ENCODE measurements at places on chromosomes 1 and 21. TPM values are rescaled to one million over a fixed set of nuclear protein-coding genes. Genes with fewer than 3 reads are reported as not detected.

- no peaks in the 10 kb centered on the region for H3K4me1 ChIP-seq
- H3K27ac ChIP-seq: no peak overlapping the region
- H3K27me3 ChIP-seq: peaks cover 10% of the 10 kb centered on the region
- no peak for DNase-seq
- H3K36me3 ChIP-seq: no peaks in the 10 kb centered on the region
These were observed 31.8 kb downstream of the CLIC6 start for GRCh38 chr21:34700605-34701004.

DNA sequence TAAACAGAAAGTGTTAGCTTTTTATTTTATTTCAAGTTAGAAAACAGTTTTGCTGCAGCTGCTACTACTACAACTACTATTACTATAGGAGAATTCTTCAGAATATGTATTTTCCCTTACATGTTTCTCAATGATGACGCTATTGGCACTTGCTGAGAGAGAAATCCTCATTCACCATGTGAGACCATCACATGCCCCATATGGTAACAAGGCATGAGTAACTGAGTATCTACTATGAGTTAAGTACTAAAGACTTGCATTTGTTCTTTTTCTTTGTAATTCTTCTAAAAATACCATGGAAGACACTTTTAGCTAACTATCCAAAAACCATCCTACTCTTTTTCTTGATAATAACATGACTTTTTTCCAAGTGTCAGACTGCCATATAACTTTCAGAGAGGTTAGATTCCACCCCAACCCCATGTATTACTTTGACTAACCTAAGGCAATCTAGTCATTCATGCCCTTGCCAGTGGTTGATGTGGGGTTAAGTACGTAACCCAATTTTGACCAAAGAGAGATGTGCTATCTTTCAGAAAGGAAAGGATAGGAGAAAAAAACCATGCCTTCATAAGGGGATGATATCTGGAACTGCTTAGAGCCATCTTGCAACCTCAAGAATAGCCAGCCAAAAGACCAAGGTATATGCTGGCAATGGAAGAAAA lies 42.9 kb downstream of the COP1 start:
- H3K27ac ChIP-seq: no peak overlapping the region
- H3K36me3 ChIP-seq: no peaks in the 10 kb centered on the region
- DNase-seq: no peak
- no peaks in the 10 kb centered on the region for H3K4me1 ChIP-seq

The FAM72C gene
- total RNA-seq: 1.2 TPM

- no peak for DNase-seq
- no peak overlapping the region for H3K27ac ChIP-seq
- no peaks in the 10 kb centered on the region for H3K4me1 ChIP-seq
- H3K27me3 ChIP-seq: no peaks in the 10 kb centered on the region
- H3K4me3 ChIP-seq: no peak overlapping the region
These were observed 81.2 kb downstream of the PCSK9 start for GRCh38 chr1:55120538-55120937.

DNA sequence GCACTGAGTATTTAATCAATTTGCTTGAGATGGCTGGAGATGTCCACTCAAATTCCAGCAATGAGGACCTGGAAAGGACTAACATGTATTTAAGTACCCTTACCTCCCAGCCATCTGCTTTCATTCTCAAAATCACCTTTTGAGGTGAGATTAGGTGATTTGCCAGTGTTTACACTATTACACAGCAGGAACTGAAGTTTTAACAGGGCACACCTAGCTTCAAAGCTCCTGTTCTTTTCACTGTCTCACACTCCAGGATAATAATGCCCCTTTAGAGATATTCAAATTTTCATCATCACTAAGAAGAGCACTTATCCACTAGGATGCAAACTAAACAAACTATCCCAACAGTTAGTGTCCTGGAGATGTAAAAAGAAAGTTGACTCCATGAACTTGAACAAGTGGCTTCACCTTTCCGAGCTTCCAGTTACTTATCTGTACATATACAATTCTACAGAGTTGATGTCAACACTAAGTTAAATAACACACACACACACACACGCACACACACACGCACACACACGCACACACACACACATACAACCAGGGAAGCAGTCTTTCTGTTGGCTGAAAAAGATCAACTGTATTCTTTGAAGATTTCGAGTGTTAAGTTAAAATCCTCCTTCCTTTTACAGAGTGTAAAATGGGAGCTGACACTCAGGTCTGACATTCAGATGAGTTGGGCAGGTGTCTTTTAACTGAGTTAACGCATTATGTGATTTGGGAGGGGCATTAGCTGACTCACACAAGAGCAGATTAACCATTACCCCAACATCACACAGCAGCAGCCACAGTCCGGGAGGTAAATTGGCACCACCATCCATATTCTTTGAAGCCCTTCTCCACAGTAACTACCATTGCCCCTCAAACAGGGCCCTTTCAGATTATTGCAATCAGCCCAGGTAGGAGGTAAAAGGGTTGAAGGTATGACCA lies 15.5 kb upstream of the JAK1 start:
- H3K4me3 ChIP-seq: no peak overlapping the region
- no peaks in the 10 kb centered on the region for H3K36me3 ChIP-seq
- no peak overlapping the region for H3K27ac ChIP-seq
- no peaks in the 10 kb centered on the region for H3K27me3 ChIP-seq

DNA sequence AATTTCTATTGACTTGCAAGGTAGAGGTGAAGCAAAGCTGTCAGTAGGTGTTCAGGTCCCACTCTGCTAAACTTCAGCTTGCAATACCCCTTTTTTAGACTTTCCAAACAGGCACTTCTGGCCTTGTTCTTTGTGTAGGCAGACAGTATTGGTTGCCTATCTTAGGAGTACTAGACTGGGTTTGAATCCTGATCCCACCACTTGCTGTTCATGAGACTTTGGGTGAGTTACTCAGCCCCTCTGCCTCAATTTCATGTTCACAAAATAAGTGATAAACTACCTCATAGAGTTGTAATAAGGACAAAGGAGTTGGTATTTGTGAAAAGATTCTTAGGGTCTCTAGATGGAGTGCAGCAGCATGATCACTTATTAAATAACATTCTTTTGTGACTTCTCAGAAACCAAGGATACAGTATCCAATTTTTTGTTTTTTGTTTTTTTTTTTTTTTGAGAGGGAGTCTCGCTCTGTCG lies 5.2 kb downstream of the RCC1 start:
- no peaks in the 10 kb centered on the region for H3K27me3 ChIP-seq
- H3K4me3 ChIP-seq: no peak overlapping the region
- peaks cover 54% of the 10 kb centered on the region for H3K4me1 ChIP-seq
- no peak for DNase-seq
- H3K36me3 ChIP-seq: no peaks in the 10 kb centered on the region

The SAMD11 gene
- total RNA-seq: 7.9 TPM

The CSMD2 gene
- total RNA-seq: 3.0 TPM

- H3K27ac ChIP-seq: peak overlapping the region; percentile 86
- no peaks in the 10 kb centered on the region for H3K36me3 ChIP-seq
- H3K27me3 ChIP-seq: no peaks in the 10 kb centered on the region
- DNase-seq: no peak
These were observed 591 bp upstream of the KDM1A start for GRCh38 chr1:23018661-23019093.

DNA sequence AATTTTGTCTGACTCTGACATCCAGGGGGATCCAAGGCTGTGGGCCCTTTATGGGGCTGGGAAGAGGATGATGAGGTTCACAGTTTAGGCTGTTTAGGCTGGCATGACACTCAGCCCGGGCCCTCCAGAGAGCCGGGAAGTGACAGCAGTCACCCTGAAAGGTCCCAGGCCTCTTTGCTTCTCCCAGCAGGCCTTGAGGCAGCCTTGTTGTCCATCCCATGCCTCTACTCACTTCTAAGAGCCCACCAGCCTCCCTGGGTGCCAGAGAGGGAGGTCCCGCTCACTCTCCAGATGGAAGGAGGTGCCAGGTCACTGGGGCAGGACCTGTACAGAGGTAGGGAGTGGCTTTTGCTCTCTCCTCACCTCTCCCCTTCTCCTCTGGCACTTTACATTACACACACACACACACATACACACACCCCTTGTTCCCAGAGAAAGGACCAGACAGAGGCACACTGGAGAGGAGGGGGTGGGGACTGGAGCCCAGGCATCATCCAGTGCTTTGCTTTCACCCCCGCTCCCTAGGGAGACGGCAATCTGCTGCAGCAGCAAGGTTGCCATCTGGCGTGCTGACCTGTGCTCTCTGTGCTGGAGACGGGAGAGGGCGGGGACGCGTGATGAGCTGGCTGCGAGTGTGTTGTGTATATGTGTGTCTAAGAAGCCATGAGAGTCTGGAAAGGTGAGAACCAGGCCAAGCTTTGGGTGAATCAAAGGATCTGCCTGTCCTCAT lies 4.6 kb downstream of the KLHDC8A start:
- H3K36me3 ChIP-seq: no peaks in the 10 kb centered on the region
- peaks cover 23% of the 10 kb centered on the region for H3K4me1 ChIP-seq
- peak overlapping the region; percentile 14 for H3K27ac ChIP-seq
- peak; percentile 65 for DNase-seq
- no peaks in the 10 kb centered on the region for H3K27me3 ChIP-seq

DNA sequence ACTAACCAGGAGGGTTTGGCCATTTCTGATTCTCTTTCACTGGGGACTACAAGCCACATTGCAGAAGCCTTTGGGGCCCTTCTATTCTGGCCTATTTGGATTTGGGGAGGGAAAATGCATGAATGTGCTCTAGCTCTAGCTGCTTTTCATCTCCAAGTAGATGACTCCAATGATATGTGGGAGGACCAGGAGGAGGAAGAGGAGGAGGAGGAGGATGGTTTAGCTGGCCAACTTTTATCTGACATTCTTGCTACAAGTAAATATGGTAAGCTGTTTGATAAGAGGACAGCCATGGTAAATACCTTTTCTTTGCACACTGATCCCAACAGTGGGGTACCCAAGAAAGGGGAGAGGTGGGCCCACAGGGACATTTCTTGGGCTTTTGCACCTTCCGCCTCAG lies 14.0 kb upstream of the SHISA4 start:
- H3K27me3 ChIP-seq: no peaks in the 10 kb centered on the region
- no peak for DNase-seq
- peaks cover 50% of the 10 kb centered on the region for H3K36me3 ChIP-seq
- H3K4me1 ChIP-seq: peaks cover 14% of the 10 kb centered on the region
- no peak overlapping the region for H3K27ac ChIP-seq

GRCh38 chr1:156775799-156776198 lies 8.5 kb downstream of the PRCC start:
- peak overlapping the region; percentile 47 for H3K27ac ChIP-seq
- no peak for DNase-seq
- H3K36me3 ChIP-seq: no peaks in the 10 kb centered on the region
- no peak overlapping the region for H3K4me3 ChIP-seq
- H3K27me3 ChIP-seq: no peaks in the 10 kb centered on the region

- H3K4me1 ChIP-seq: no peaks in the 10 kb centered on the region
- H3K4me3 ChIP-seq: no peak overlapping the region
- no peak for DNase-seq
- H3K27ac ChIP-seq: no peak overlapping the region
- H3K36me3 ChIP-seq: no peaks in the 10 kb centered on the region
These were observed 112.5 kb upstream of the GFI1 start for GRCh38 chr1:92599184-92599583.

DNA sequence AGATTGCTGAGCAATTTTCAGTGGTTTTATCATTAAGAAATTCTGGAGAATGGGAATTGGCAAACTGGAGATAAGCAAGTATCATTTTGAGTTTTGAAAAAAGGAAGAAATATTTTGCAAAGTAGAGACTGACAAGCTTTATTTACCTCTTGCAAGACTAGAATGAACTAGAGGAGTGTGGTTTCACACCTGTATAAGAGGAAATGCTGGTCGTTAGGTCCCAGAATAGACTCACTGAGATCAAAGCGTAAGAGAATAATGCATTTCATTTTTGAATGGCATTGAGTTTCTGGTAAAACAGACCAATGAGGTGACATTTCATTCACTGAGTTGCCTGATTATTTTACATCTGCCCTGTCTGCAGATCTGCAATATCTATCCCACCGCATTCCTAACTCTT lies 308.1 kb downstream of the ADGRL2 start:
- no peak overlapping the region for H3K27ac ChIP-seq
- H3K4me1 ChIP-seq: no peaks in the 10 kb centered on the region
- no peak overlapping the region for H3K4me3 ChIP-seq
- H3K27me3 ChIP-seq: no peaks in the 10 kb centered on the region
- DNase-seq: no peak

The UBL4B gene
- total RNA-seq: not detected

GRCh38 chr1:10819198-10819901 lies 22.9 kb upstream of the CASZ1 start:
- no peaks in the 10 kb centered on the region for H3K27me3 ChIP-seq
- H3K27ac ChIP-seq: no peak overlapping the region
- H3K4me3 ChIP-seq: no peak overlapping the region
- no peak for DNase-seq
- no peaks in the 10 kb centered on the region for H3K36me3 ChIP-seq

The BARHL2 gene
- total RNA-seq: not detected

The SLC5A3 gene
- 14.6 TPM for total RNA-seq

DNA sequence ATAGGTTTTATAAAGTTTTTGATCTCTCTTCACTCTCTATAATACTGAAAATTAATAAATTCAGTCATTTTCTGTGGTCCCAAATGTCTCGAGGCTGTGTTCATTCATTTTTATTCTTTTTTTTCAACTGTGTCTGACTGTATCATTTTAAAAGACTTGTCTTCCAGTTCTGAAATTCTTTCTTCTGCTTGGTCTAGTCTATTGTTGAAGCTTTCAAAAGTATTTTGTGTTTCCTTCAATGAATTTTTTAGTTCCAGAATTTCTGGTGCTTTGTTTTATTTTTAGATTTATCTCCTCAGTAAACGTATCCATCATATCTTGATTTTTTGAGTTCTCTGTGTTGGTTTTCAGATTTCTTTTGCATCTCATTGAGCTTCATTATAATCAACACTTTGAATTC lies 161.0 kb upstream of the CHRM3 start:
- no peaks in the 10 kb centered on the region for H3K27me3 ChIP-seq
- no peak overlapping the region for H3K27ac ChIP-seq
- no peak for DNase-seq
- no peaks in the 10 kb centered on the region for H3K36me3 ChIP-seq
- no peak overlapping the region for H3K4me3 ChIP-seq

The CYP2J2 gene
- 0.97 TPM for total RNA-seq

DNA sequence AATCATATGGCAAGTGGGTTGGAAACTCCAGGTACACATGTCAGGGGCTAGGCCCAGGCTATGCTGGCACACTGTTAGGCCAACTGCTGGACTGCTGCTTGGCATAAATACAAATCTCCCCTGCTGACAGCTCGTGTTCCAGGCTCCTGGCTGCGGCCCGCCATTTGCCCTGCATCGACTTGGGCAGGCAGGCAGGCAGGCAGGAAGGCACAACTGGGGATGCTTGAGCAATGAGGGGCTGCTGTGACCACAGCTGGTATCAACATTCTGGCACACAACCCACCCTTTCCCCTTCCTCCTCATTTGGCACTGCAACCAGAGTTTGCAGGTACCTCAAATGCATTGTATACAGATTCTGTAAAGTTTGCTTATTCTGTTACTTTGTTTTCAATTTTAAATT lies 53.2 kb downstream of the SAMSN1 start:
- H3K4me1 ChIP-seq: no peaks in the 10 kb centered on the region
- DNase-seq: no peak
- no peaks in the 10 kb centered on the region for H3K27me3 ChIP-seq
- H3K27ac ChIP-seq: no peak overlapping the region

The PCP4L1 gene
- total RNA-seq: 0.11 TPM

The ACTL8 gene
- not detected for total RNA-seq

The TCHH gene
- 0.18 TPM for total RNA-seq

GRCh38 chr1:201739492-201740085 lies 89.4 kb upstream of the IPO9 start:
- no peak overlapping the region for H3K4me3 ChIP-seq
- peaks cover 5% of the 10 kb centered on the region for H3K4me1 ChIP-seq
- H3K27ac ChIP-seq: peak overlapping the region; percentile 73

Measured in adrenal gland (tissue), 19 donors.